Activated T-helper 2 cell treated with anti-CD3 and anti-CD28 coated beads, Interferon-gamma antibody, Interleukin-2, Interleukin-4, amounts not matched to agents 10 μg/mL and 5 μg/mL and 100 μg/mL, durations not matched to agents 14 hours and 24 hours and 36 hours (primary cell): ENCODE measurements at places on chromosomes 1 and 21. TPM values are rescaled to one million over a fixed set of nuclear protein-coding genes. Genes with fewer than 3 reads are reported as not detected.

DNA sequence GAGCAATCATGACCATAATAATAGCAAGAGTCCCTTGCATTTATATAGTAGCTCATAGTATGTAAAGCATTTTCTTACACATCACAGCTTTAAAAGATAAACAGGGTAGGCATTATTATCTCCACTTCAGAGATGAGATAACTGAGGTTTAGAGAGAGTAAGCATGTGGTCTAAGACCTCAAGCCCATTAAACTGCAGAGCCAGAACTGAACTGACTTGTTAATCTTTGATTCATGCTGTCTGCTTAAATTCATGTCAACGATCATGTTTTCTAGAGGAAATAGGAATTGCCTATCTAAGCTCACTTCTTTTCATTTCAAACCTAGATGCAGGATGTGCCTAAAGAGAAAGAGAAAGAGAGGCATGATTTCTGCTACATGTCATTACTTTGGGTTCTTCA lies 524.8 kb downstream of the PTPRC start:
- DNase-seq = no peak

Gene C1orf87
- not detected in 2 replicates for total RNA-seq

- DNase-seq = no peak
Observed at GRCh38 chr1:244665771-244666217, 12.9 kb downstream of the DESI2 start.

- DNase-seq = no peak
Observed at GRCh38 chr1:21605964-21606705, 63.0 kb downstream of the RAP1GAP start.

DNA sequence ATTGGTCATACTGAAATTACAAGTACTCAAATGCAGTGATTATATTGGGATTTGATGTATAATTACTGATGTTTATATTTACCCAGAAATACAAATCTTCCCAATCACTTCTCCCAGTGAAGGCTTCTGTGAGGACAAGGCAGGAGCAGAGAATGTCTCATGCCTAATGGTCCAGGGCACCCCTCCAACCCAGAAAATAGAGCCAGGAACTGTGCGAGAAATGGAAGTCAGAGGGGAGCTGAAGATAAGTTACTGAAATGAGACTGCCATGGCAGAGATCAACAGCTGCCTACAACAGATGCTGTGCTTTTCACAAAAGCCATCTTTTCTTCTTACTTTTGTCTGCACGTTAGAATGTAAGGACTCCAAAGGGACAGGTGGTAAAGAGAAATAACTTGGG lies 171.2 kb downstream of the TTLL7 start:
- DNase-seq = no peak

Gene KIF14
- total RNA-seq = 13.8 and 14.9 TPM in 2 replicates
